Renal cortex interstitium (tissue), 15 donors: ENCODE measurements at places on chromosomes 12 and 14. TPM values are rescaled to one million over a fixed set of nuclear protein-coding genes. Genes with fewer than 3 reads are reported as not detected.

Gene DPPA3
- polyA plus RNA-seq: not detected

Gene WSB2
- 48.2 TPM for polyA plus RNA-seq

Gene SSTR1
- 2.1 TPM for polyA plus RNA-seq

Gene NPAS3
- 6.3 TPM for polyA plus RNA-seq

Gene PRICKLE1
- 47.2 TPM for polyA plus RNA-seq

GRCh38 chr12:114933428-114934160 is 249.6 kb upstream of the TBX3 start:
- DNase-seq: no peak

DNA sequence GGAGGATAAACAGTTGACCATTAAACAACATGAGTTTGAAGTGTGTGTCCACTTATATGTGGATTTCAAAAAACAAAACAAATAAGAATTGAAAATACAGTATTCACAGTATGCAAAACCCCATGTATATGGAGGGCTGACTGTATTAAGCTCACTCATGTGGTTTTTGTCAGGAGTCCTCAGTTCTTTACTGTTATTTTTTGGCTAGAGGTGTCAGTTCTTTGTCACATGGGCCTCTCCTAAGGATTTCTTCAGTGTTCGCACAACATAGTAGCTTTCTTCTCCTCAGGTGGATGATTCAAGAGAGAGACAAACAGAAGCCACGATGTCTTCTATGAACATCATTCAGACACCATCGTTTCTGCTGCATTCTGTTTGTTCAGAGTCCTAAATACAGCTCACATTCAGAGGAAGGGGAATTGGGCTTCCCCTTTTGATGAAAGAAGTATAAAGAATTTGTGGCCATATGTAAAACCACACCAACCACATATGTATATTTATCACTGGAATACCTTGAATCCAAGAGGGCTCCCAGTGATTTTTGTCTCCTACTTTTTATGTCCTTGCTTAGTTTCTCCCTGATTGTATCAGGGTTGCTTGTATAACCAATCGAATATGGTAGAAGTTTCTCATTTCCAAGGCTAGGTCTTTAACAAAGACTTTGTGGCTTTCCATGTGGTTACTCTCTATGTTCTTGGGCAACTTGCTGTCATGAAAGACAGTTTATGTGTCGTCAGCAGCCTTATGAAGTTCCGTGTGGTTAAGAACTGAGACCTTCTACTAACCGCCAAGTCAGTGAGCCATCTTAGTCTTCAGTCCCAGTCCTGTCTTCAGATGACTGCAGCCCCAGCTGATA is 18.9 kb downstream of the MNAT1 start:
- no peak for DNase-seq

- DNase-seq: no peak
Observed at GRCh38 chr14:30214014-30214413, 286.4 kb upstream of the PRKD1 start.

- no peak for DNase-seq
Observed at GRCh38 chr14:60878536-60878935, 102.3 kb downstream of the TRMT5 start.

- DNase-seq: no peak
Observed at GRCh38 chr12:55833056-55833455, 3.7 kb upstream of the DNAJC14 start.

GRCh38 chr14:34325493-34325892 is 136.5 kb downstream of the SPTSSA start:
- no peak for DNase-seq

DNA sequence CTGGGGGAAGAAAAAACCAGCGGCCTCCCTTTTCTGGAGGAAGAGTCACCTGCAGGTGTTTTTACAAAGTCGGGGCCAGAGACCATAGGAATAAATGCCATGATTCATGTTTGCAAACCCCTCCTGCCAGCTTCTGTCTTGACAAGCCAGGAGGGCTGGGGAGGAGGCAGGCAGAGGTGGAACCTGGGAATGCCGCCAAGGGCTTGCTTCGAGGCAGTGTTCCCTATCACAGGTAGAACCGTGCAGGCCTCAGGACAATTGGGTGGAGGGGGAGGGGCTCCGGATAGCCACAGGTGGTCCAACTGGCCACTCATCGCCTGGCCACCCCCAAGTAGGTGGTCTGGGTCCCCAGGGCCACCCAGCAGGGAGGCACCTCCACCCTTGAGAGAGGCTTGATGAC is 14.2 kb upstream of the DLK1 start:
- DNase-seq: no peak

DNA sequence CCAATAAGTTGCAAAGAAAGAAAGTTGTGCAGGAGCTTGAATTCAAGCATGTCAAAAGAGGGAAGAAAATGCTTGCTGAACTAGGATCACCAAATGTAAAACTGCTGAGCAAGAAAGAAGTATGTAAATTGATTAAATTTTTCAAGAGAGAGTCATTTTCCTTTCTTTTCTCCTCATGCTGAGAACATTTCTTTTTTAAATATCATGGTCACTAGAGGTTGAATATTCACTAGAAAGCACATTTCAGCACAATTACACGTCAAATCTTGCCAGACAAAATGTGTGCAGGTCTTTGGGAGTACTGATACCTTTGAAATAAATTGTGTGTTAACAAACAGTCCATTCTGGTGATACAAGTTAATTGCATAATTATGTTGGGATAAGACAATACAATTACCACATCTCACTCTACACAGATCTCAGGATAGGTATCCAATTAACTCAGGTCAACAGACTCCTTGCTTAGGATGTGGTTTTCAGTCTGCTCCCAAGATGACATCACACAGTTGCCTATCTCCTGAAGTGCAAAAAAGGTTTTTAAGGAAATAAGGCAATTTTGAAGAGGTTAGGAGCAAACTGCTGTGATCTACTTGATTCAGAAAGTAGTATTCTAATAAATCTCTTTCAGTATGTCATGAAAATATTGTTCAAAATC is 862.2 kb downstream of the RPS29 start:
- no peak for DNase-seq

GRCh38 chr14:68796418-68797101 is 3.7 kb upstream of the ZFP36L1 start:
- no peak for DNase-seq
